ENCODE measurements at places on chromosomes 7 and 10. TPM values are rescaled to one million over a fixed set of nuclear protein-coding genes. Genes with fewer than 3 reads are reported as not detected.

- peak overlapping the region; percentile 19 for H3K4me3 ChIP-seq
- peaks cover 15% of the 10 kb centered on the region for H3K4me1 ChIP-seq
- peak overlapping the region; percentile 49 for H3K27ac ChIP-seq
- H3K27me3 ChIP-seq, result no peaks in the 10 kb centered on the region
- DNase-seq, result peak; percentile 39
- no peaks in the 10 kb centered on the region for H3K36me3 ChIP-seq
Observed at GRCh38 chr10:16777473-16778370, 39.5 kb downstream of the RSU1 start.

The SPDYE9 gene
- total RNA-seq, result not detected

DNA sequence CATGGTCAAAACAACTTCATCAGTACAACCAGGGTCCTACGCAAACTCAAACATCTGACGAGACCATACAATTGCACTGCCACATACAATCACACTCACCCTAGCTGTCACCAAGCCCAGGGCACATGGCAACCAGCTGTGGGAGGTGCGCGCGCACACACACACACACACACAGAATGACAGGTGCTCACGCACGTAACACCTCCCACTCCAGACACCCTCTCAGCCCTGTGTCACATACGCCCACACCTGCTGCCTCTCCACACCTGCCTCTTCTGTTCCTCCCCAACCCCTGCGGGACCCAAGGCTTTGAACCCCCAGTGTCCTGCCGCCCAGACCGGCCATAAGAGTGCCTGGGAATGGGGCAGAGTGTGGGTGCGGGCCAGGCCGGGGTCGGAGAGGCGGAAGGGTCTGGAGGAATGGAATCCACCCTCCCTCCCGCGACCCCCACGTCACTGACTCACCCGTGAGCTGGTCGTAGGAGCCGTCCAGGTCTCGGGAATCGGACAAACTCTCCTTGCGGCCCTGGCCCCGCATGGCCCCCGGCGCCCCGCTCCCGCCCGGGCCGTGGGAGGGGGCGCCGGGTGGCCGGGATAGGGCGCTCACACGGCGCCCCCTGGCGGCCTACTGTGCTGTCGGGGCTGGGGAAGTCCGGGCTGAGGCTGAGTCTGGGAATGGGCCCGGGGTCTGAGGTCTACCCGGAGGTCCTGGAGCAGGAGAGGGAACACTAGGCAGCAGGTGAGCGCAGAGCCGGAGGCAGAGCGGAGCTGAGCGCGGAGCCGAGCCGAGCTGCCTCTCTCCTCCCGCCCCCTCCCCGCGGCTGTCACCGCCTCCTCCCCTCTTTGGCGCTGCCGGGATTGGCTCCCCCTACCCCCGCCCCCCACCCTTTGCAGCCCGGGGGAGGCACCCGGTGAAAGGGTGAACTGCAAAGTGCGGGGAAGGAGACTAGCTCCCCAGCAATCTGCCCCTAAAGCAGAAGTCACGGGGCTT, at the start of gene KCNIP2:
KCNIP2 (minus strand) TSS at position 769 of the 990 bp plus-strand sequence; CDS start at position 537, 232 bp downstream.
- H3K4me3 ChIP-seq, result no peak within 1 kb of the TSS
- H3K27ac ChIP-seq, result no peak within 1 kb of the TSS
- peaks cover 32% of the 10 kb centered on the region for H3K4me1 ChIP-seq
- peaks cover 4% of the 10 kb centered on the region for H3K27me3 ChIP-seq
- H3K36me3 ChIP-seq, result no peaks in the 10 kb centered on the region

DNA sequence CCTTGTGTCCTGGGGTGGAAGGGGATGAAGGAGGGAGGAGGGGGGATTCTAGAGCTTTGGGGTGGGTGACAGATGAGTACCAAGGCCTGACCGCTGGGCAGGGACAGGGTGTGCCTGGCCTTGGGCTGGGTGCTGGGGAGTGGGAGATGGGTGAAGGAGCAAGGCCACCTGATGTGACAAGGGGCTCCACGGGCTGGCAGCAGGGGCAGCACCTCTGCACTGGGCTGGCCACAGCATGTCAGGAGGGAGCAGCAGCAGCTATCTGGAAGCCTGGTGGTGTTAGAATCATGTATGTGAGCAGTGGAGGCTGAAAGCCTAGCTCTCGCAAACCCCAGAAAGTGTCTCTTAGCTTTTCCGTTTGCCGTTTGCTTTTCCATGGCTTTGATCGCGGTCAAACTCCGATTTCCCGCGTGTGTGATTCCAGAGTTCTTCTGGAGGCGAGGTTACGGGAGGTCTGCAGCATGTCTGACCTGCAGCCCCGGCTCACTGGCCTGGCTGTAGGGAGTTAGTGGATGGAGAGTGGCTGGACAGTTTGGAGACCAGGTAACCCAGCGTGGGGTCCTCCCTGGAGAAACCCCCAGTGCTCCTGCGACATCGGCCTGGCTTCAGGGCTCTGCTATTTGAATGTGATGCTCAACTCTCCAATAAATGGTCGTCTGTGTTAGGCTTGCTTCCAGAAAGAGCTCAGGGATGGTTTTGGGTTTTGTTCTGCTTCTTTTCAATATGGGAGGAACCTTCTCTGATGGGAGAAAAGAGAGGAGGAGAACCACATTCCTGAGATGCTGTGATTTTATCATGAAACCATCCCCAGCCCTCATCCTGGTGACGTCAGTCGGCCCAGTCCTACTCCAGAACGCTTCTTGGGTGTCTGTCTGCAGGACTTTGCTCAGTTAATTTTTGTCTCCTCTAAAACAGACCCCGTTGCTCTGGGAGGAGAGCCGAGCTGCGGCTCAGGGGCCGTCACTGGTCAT, 105.5 kb downstream of the CUX1 start:
- H3K4me1 ChIP-seq, result peaks cover 34% of the 10 kb centered on the region
- H3K27ac ChIP-seq, result peak overlapping the region; percentile 94
- H3K36me3 ChIP-seq, result peaks cover 14% of the 10 kb centered on the region
- peak; percentile 48 for DNase-seq

The CFAP43 gene
- total RNA-seq, result not detected

DNA sequence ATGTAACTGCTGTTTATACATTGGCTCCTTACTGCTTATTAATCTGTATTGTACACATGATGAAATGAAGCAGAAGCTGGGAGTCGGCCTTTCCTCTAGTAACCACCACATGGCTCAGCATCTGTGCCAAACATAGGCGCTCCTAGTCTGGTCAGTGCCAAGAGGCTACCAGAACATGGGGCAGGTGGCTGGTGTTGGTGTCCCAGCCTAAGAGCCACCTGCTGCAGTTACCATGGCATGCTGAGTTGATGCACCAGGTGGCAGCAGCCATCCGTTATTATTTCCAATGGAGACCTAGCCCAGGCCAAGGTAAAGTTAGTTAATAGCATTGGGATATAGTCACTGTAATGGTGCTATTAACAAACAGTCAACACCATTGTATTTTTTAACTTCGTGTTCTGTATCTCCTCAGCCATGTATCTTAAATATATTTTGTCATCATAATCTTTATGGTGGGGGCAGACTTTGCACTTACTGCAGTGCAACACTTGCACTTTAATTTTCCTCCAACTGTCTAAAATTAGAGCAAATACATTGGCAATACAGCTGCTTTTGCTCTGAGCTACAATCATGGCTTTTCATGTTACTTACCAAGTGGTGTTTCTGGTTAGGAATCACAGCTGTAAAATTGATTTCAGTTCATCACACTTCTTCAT, 33.1 kb downstream of the HBP1 start:
- H3K36me3 ChIP-seq, result peaks cover 26% of the 10 kb centered on the region
- DNase-seq, result peak; percentile 22
- no peaks in the 10 kb centered on the region for H3K27me3 ChIP-seq
- H3K4me1 ChIP-seq, result peaks cover 9% of the 10 kb centered on the region
- H3K27ac ChIP-seq, result no peak overlapping the region

GRCh38 chr10:32114508-32114907, 58.3 kb upstream of the KIF5B start:
- no peak overlapping the region for H3K4me3 ChIP-seq
- no peak overlapping the region for H3K27ac ChIP-seq
- H3K36me3 ChIP-seq, result peaks cover 4% of the 10 kb centered on the region
- DNase-seq, result no peak

GRCh38 chr10:22468570-22469320, 123.4 kb downstream of the SPAG6 start:
- DNase-seq, result no peak
- no peak overlapping the region for H3K27ac ChIP-seq
- no peak overlapping the region for H3K4me3 ChIP-seq
- H3K36me3 ChIP-seq, result no peaks in the 10 kb centered on the region

GRCh38 chr7:48515171-48515570, 343.9 kb downstream of the ABCA13 start:
- no peak for DNase-seq
- H3K4me1 ChIP-seq, result no peaks in the 10 kb centered on the region
- H3K27ac ChIP-seq, result no peak overlapping the region
- H3K4me3 ChIP-seq, result no peak overlapping the region
- H3K27me3 ChIP-seq, result peaks cover 3% of the 10 kb centered on the region

GRCh38 chr7:122595885-122596284, 103.0 kb downstream of the RNF133 start:
- no peak overlapping the region for H3K4me3 ChIP-seq
- peaks cover 4% of the 10 kb centered on the region for H3K36me3 ChIP-seq
- H3K27ac ChIP-seq, result no peak overlapping the region
- DNase-seq, result no peak
- no peaks in the 10 kb centered on the region for H3K27me3 ChIP-seq

The GNGT1 gene
- not detected for total RNA-seq

The MMRN2 gene
- total RNA-seq, result 1.6 TPM

- no peak for DNase-seq
- H3K36me3 ChIP-seq, result peaks cover 4% of the 10 kb centered on the region
- no peaks in the 10 kb centered on the region for H3K4me1 ChIP-seq
Observed at GRCh38 chr7:75983471-75984129, 10.8 kb downstream of the TMEM120A start.

- H3K4me3 ChIP-seq, result no peak overlapping the region
- no peaks in the 10 kb centered on the region for H3K36me3 ChIP-seq
- no peaks in the 10 kb centered on the region for H3K4me1 ChIP-seq
- DNase-seq, result no peak
- no peak overlapping the region for H3K27ac ChIP-seq
- H3K27me3 ChIP-seq, result peaks cover 3% of the 10 kb centered on the region
Observed at GRCh38 chr10:126617733-126618132, 52.8 kb downstream of the C10orf90 start.

GRCh38 chr10:130254662-130255061, 118.5 kb downstream of the GLRX3 start:
- no peak overlapping the region for H3K4me3 ChIP-seq
- no peaks in the 10 kb centered on the region for H3K4me1 ChIP-seq

The CCL24 gene
- not detected for total RNA-seq

- DNase-seq, result no peak
- H3K4me3 ChIP-seq, result peak overlapping the region; percentile 100
- H3K4me1 ChIP-seq, result peaks cover 46% of the 10 kb centered on the region
- H3K36me3 ChIP-seq, result peaks cover 71% of the 10 kb centered on the region
Observed at GRCh38 chr7:26199301-26200037, 1.1 kb downstream of the HNRNPA2B1 start.

GRCh38 chr10:122373721-122374120, 787 bp upstream of the PLEKHA1 start:
- no peaks in the 10 kb centered on the region for H3K36me3 ChIP-seq
- peak; percentile 24 for DNase-seq
- H3K27me3 ChIP-seq, result peaks cover 7% of the 10 kb centered on the region
- H3K4me3 ChIP-seq, result peak overlapping the region; percentile 94
- H3K4me1 ChIP-seq, result peaks cover 28% of the 10 kb centered on the region

GRCh38 chr7:119026391-119026790, 801.9 kb downstream of the ANKRD7 start:
- DNase-seq, result no peak
- no peaks in the 10 kb centered on the region for H3K4me1 ChIP-seq
- no peaks in the 10 kb centered on the region for H3K27me3 ChIP-seq
- no peak overlapping the region for H3K4me3 ChIP-seq
- no peak overlapping the region for H3K27ac ChIP-seq
- H3K36me3 ChIP-seq, result 0 out of 2 replicates have a peak, but pooled peaks cover 4% of the 10 kb centered on the region

- no peaks in the 10 kb centered on the region for H3K27me3 ChIP-seq
- H3K4me1 ChIP-seq, result no peaks in the 10 kb centered on the region
- no peaks in the 10 kb centered on the region for H3K36me3 ChIP-seq
- no peak for DNase-seq
- no peak overlapping the region for H3K27ac ChIP-seq
- no peak overlapping the region for H3K4me3 ChIP-seq
Observed at GRCh38 chr10:120335553-120335952, 121.5 kb upstream of the PLPP4 start.

DNA sequence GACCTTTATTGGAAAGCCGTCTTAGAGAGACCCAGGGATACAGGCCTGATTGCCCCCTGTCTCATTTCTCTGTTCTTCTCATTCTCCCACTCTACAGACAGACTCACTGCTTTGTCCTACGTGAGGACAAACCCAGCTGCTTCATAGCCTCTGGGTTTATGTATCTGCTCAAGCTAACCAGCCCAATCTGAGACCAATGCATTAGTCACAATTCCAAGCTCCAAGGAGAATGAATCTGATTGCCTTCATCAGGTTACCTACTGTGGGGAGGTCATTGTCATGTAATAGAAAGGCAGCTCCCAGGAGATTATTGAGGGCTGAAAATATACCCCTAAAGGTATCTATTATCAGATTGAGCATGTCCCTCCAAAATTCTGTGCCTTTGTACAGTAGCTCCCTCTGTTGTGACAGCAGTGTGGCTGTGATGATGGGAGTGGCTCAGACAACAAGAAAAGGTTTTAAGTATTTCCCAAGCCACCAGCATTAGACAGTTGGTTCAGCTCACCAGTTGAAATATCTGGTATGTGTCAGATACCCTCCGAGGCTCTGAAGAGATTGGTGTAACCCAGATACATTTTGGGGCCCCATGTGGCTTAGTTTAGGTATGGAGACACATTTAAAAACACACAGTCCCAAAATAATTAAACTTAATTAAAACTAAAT, 123.1 kb upstream of the EEPD1 start:
- H3K4me3 ChIP-seq, result no peak overlapping the region
- H3K4me1 ChIP-seq, result peaks cover 37% of the 10 kb centered on the region
- H3K27me3 ChIP-seq, result peaks cover 16% of the 10 kb centered on the region

- H3K27me3 ChIP-seq, result peaks cover 3% of the 10 kb centered on the region
- no peak for DNase-seq
- H3K4me1 ChIP-seq, result peaks cover 34% of the 10 kb centered on the region
- peak overlapping the region; percentile 68 for H3K27ac ChIP-seq
- H3K36me3 ChIP-seq, result no peaks in the 10 kb centered on the region
Observed at GRCh38 chr10:72322280-72323058, 32.2 kb downstream of the DNAJB12 start.
